ENCODE measurements at places on chromosomes 3 and 15. TPM values are rescaled to one million over a fixed set of nuclear protein-coding genes. Genes with fewer than 3 reads are reported as not detected.

DNA sequence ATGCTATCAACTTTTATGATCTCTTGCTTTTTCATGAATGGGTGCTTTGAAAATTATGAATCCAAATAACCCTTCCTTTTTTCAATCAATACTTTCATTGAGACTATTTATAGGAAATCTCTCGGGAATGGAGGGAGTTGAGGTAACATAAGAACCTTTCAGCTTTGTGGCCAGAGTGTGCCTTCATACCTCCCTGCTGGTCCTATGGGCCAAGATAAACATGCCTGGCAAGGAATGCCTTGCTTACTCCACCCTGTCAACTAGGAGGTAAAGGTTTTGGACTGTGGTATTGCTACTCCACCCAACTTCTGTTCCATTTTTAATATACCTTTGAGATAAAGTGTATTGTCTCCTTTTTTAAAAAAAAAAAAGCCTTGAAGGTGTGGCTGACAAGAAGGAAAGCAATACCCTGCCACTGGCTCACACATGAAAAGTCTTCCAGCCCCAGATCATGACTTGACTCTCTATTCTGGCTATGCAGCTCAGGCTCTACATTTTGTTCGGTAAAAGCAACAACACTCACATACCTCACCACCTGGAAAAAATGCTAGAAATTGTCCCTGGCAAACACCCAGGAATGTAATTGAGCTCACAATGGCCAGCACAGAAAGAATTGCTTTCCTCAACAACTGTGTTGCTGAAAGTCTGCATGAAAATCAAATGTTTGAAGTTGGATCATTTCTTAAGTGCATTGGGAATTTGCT is 35.8 kb downstream of the COL8A1 start:
- no peak for DNase-seq

- no peak for DNase-seq
These were observed 32.8 kb downstream of the CDIN1 start for GRCh38 chr15:36612063-36612788.

DNA sequence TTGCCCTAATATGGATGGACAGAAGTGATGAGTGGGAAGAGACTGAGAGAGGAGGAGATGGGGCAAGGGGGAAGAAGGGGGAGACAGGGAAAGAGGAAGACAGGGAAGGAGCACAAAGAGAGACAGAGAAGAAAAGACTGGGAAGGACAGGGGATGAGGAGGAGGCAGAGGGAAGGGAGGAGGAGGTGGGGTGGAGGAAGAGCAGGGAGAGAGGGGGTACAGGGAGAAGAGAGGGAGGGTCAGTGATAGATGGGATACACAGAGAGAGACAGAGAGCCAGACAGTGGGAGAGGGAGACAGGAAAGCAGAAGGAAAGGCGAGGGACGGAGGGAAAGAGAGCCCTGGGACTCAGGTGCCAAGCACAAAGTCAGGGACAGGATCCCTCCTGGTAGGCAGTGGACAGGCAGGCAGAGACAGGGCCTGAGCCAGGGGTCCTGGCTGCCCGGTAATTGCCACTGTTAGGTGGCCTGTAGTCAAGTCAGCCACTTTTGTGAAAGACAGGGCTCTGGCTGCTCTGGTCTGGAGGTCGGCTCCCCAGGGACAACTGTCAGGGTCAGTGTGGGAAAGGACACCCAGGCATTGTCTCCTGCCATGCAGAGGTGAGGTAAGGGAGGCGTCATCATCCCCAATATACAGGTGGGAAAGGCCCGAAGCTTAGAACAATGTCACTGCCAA is 9.8 kb downstream of the VILL start:
- DNase-seq: no peak

GRCh38 chr3:120145542-120146285 is 51.5 kb upstream of the GSK3B start:
- DNase-seq: peak; percentile 8

DNA sequence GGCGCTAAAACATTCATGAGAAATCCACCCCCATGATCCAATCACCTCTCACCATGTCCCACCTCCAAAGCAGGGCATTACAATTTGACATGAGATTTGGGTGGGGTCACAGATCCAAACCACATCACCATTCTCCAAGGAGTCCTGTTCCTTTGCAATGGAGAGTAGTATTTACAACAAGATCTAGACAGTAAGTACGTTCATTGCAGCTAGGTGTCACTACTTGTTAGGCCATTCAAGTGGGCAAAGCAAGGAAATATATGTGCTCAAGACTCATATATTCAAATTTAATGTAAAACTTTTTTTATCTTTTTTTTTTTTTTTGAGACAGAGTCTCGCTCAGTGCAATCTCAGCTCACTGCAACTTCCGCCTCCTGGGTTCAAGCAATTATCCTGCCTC is 79.3 kb downstream of the AQP9 start:
- no peak for DNase-seq

The SLC22A14 gene
- total RNA-seq: not detected

DNA sequence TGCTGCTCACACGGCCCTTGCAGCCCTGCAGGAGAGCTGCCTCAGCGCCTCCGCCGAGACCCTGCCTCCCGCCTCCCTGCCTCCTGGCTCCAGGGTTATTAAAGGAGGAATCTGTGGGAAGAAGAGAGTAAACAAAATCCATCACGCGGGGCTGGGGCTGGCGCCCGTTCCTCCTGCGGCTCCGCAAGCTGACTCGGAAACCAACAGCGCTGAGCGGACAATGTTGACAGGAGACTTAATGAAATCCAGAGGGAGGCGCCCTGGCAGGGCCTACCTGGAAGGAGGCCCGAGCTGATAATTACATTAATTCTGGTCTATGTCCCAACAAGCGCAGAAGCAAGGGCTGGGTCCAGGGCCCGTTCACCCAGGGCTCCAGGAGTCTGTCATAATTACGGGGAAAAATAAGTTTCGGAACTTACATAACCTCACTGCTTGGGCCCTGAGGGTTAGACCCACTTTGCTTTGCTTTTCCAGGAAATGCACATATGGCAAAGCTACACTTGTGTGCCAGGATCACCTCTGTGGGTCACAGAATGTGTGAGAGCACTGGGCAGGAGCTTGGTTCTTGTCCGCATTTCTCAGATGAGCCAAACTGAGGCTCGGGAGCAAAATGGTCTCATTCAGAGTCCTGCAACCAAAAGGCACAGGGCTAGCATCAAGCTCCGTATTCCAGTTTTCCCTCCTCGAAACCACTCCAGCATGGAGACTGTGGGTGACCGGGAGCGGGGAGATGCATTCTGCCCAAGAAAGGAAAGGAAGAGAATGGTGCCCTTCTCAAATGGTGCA is 43.8 kb upstream of the SLC6A6 start:
- no peak for DNase-seq

The KCTD6 gene
- 5.2 TPM for total RNA-seq

The UNC13C gene
- not detected for total RNA-seq

GRCh38 chr3:156371701-156372100 is 183.2 kb downstream of the SSR3 start:
- DNase-seq: no peak

- DNase-seq: no peak
These were observed 1.0 kb downstream of the ILDR1 start for GRCh38 chr3:122021037-122021436.

DNA sequence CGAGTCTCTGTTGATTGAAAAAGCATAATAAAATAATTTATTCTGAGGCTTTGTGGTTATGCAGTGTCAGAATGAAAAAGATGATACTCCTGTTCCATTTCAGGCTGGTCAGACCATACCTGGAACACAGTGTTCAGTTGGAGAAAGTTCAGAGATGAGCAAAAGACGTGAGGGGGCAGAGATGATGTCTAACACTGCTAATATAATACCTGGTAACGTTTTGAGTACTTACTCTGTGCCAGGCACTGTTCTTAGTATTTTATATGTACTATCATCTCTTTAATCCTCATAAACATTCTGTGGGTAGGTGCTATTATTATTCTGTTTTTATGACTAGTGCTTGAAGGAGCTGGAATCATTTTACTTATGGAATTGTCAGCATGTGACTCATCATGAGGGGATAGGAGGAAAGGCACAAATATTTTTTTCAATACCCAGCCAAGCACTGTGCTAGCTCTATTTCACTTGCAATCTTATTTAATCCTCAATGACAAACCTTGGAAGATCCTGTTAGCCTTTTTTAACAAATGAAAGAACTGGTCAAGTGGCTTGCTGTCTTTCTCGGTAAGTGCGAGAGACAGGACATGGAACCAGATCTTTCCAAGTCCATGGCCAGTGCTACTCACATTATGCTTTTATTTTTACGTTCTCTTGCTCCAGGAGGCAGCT is 31.8 kb downstream of the IQGAP1 start:
- DNase-seq: no peak

The ANKDD1A gene
- 0.38 TPM for total RNA-seq

DNA sequence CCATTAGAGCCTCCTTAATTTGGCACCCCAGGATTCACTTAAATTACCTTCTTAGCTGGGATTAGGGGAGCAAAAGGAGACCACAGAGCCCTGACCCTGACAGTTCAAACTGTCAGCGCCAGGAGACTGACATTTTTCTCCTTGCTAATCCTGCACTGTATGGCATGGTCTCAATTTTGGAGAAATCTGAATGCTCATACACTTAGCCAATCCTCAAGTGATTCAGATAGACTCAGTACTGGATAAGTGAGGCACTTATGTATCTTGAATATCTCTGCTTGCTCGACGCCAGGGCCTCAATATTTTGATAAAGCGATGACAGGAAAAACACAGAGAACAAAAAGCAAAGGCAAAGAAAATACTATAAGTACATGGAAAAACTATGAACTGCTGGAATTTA is 375.9 kb upstream of the WNT5A start:
- DNase-seq: no peak

The ISL2 gene
- not detected for total RNA-seq

GRCh38 chr15:62782071-62782841 is 260.3 kb upstream of the TPM1 start:
- DNase-seq: peak; percentile 77

GRCh38 chr15:69557707-69558409 is 105.2 kb downstream of the RPLP1 start:
- no peak for DNase-seq

DNA sequence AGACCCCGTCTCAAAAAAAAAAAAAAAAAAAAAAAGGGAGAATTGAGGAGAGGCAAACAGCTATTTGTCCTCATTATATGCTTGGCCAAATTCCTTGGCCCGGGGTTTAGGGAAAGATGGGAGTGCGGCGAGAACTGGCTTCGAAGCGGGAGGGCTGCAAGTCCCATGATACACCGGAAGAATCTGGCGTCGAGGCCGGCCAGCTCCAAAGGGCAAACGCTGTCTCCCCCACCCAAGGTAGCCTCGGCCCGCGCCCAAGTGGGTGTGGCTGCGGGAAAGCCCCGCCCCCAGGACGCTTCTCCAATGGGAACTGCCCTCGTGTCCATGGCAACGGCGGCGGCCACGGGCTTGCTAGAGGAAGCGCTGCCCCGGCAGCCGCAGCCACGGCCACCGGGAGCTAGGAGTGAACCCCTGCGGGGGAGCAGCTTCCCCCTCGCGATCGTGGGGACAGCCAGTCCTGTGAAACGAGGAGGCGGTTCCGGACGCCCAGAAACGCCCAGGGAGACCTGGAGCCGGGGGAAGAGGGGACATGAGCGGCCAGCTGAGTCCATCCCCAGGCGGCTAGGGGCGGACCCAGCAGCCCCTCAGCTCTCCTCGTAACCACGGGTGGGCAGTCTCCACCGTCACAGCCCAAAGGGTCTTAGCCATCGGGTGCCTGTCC is at the start of gene TTLL13:
TTLL13 (plus strand) TSS at position 354 of the 661 bp plus-strand sequence. CDS start 1,075 bp downstream, outside the sequence.
- peak; percentile 98 for DNase-seq

GRCh38 chr15:70470556-70471191 is 292.7 kb downstream of the UACA start:
- no peak for DNase-seq

- DNase-seq: no peak
These were observed 296.8 kb upstream of the CHRM5 start for GRCh38 chr15:33671456-33671855.

DNA sequence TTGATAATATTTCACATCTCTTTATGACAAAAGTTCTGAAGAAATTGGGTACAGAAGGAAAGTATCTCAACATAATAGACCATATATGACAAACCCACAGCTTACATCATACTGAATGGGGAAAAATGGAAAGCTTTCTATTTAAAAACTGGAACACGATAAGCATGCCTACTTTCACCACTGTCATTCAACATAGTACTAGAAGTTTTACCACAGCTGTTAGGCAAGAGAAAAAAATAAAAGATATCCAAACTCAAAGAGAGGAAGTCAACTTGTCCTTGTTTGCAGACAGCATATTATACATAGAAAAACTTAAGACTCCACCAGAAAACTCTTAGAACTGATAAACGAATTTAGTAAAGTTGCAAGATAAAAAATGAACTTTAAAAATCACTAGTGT is 40.3 kb downstream of the COPS2 start:
- no peak for DNase-seq

GRCh38 chr3:105366326-105367062 is at the start of gene ALCAM:
Gene ALCAM, plus strand, starts transcription at chr3:105366909.
- DNase-seq: peak; percentile 98

The ASB14 gene
- total RNA-seq: not detected

GRCh38 chr3:150739200-150739863 is 23.6 kb downstream of the SIAH2 start:
- DNase-seq: no peak

GRCh38 chr3:180911876-180912303 is 580 bp upstream of the FXR1 start:
- DNase-seq: no peak

GRCh38 chr15:42954291-42954690 is 33.7 kb upstream of the TTBK2 start:
- DNase-seq: no peak

- DNase-seq: no peak
These were observed 6.8 kb upstream of the PLCL2 start for GRCh38 chr3:16877911-16878310.

The ST8SIA2 gene
- total RNA-seq: not detected

GRCh38 chr15:88484682-88485331 is 17.3 kb downstream of the MRPS11 start:
- no peak for DNase-seq

The CYP1A2 gene
- 120 TPM for total RNA-seq

GRCh38 chr3:160473978-160474377 is 24.4 kb upstream of the TRIM59 start:
- DNase-seq: no peak

The HRG gene
- 324 TPM for total RNA-seq

GRCh38 chr15:68460166-68460565 is 28.2 kb upstream of the ITGA11 start:
- no peak for DNase-seq

GRCh38 chr3:115099986-115100571 is 47.0 kb downstream of the ZBTB20 start:
- no peak for DNase-seq
